ENCODE measurements at places on chromosomes 4 and X.

DNA sequence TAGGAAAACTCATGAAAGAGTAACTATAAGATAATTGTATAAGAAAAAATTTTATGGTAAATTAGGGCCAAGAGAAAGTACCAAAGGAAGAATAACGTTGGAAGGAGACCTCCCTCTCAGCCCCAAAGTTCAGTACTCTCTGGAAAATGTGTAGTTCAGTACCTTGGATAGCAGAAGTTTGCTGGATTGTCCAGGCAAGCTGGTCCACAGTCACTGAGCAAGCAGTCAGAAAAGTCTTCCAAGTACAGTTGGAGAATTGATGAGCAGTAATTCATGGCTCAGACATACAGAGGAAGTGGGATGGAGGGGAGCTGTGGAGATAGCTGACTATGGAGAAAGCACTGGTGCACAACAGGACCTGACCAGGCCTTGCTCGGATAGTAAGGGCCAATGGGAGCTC, 598.2 kb upstream of the NDST4 start:
- no peak for DNase-seq

DNA sequence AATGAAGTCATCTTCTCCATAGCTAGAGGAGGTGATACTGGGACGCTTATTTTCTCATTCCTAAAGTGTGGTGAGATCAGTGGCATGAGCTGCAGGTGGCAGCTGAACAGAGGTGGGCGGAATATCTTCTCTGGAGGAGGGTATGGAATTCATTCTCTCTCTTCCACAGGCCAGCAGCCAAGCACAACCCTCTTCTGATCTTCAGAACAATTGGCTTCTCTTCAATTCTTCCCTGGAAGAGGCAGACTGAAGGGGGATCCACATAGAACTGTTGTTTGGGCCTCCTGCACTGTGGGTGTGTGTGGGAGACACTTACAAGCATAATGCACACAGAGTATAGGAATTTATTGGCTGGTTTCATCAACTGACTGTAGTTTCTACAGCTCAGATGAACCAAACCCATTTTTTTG, 180.4 kb upstream of the RASGEF1B start:
- DNase-seq = no peak

DNA sequence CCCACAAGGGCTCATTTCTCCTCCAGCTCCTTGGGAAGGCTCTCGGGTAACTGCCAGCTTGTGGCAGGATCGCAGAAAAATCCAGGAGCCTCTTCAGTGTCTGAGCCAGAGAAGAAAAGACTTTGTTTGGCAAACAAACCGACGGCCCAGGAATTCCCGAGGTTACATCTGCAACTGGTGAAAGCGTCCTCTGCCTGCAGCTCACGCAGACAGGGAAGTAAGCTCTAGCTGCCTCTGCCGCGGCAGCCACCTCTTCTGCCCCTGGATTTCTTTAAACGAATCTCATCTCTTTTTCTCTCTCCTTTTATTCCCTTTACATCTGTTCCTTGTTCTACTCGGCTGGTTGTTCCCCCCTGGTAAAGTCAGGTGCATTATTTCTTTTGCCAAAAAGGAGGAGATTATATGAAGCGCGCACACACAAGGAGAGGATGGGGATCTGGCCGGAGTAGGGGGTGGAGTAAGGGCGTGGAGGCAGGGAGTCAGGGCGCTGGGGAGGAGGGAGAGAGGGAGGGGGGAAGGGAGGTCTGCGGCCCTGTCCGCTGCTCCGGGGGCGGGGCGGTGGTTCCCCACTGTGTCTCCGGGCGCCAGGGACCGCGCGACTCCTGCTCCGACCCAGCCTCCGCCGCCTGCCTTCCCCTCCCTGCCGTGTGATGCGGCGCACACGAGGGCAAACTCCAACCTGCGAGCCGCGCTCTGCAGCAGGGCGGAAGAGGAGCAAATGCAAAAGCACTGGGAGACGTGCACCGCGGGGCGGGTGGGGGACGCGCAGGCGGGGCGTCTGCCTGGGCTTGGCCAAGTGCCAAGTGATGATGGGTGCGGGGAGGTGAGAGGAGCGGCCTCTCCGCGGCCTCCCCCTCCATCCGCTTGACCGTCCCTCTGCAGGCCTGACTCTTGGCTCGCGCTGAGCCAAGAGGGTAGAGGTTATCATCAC, at the start of gene DCHS2:
DCHS2 (minus strand) TSS at position 459 of the 931 bp plus-strand sequence; CDS start at position 15, 444 bp downstream.
- no peak for DNase-seq

DNA sequence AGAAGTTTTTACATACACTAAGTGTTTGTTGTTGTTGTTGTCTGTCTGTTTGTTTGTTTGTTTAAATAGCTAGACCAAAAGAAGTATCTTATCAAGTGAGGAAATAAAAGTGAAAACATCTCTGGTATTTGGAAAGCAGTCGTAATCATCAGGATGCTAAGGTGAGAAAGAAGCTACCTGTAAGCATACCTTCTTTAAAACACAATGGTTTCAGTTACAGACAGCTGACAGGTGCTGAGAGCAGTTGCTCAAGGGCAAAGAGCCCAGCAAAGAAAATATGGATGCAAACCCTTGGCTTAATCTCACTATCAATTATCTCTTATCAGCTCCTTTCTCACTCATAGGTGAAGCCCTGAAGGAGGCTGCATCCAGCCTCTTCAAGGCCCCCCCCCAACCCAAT, 42.8 kb upstream of the FBXW7 start:
- no peak for DNase-seq

- DNase-seq = peak; percentile 76
Measured at GRCh38 chr4:184011826-184012380, 106.8 kb downstream of the STOX2 start.

- DNase-seq = no peak
Measured at GRCh38 chr4:10259976-10260375, 143.4 kb upstream of the WDR1 start.

- peak; percentile 1 for DNase-seq
Measured at GRCh38 chrX:53442322-53442631, 8.1 kb upstream of the HSD17B10 start.

GRCh38 chrX:79266702-79267101, 100.4 kb downstream of the ITM2A start:
- no peak for DNase-seq

DNA sequence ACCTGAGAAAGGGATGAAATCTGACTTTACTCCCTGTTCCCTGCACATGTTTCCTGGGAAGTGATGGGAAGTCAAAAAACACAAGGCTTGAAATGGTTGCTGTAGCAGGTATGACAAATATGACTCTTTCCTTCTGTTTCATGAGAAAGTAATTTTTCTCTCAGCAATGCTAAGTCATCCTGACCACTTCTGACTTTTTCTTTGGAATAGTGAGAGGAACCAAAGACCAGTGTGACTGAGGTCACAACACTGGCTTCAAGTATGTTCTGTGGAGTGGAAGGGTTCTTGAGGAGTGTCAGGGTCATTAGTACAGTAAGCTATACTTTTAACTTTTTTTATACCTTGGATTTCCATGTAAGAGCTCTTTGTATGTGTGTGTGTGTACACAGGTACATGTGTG, 225.3 kb downstream of the PPP3CA start:
- DNase-seq = peak; percentile 18

DNA sequence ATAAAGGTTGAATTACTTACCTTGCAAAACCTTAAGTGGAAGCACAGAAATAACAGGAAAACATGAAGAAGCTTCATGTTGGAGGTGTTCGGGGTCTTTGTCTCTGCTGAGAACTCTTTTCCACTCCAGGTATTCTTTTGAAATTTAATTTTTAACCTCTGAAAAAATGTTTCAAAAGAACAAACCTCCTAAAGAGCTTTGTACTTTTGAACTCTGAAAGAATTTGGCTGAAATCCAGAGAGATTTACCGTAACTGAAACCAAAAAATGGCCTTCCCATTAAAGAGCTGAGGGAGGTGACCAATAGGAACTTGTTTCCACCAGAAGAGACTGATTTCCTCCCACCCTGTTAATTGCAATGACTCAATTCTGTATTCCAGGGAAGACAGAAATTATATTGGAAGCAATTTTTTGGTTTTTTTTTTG, at the start of gene CFI:
CFI (minus strand) TSS at position 105 of the 425 bp plus-strand sequence; CDS start at position 77, 28 bp downstream.
- peak; percentile 43 for DNase-seq

DNA sequence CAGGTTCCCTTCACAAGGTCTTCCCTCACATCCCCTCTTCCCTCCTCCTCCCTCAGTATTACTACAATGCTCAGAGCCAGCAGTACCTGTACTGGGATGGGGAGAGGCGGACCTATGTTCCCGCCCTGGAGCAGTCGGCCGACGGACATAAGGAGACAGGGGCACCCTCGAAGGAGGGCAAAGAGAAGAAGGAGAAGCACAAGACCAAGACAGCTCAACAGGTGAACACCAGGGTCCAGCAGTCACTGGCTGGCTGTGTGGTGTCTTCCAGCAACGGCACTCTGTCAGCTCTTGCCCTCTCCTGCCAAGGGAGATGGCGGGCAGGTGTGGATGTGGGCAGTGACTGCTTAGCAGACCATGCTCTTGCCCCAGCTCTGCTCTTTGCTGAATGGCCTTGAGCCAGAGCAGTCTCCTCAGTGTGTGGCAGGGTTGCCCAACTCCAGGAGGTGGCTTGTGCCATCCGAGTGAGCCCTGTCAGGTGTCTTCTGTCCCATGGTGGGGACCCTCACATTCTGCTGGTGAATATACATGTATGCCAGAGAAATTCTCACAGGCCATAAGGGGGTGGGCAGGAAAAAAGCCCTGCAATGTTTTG, 11.4 kb upstream of the UBA1 start:
- no peak for DNase-seq

- no peak for DNase-seq
Measured at GRCh38 chrX:31392513-31392912, 320.7 kb upstream of the FTHL17 start.

- no peak for DNase-seq
Measured at GRCh38 chr4:38050560-38051350, 90.6 kb downstream of the PTTG2 start.

- no peak for DNase-seq
Measured at GRCh38 chrX:9710332-9710731, 55.3 kb downstream of the GPR143 start.

GRCh38 chrX:8244301-8244700, 73.2 kb upstream of the VCX2 start:
- DNase-seq = no peak

DNA sequence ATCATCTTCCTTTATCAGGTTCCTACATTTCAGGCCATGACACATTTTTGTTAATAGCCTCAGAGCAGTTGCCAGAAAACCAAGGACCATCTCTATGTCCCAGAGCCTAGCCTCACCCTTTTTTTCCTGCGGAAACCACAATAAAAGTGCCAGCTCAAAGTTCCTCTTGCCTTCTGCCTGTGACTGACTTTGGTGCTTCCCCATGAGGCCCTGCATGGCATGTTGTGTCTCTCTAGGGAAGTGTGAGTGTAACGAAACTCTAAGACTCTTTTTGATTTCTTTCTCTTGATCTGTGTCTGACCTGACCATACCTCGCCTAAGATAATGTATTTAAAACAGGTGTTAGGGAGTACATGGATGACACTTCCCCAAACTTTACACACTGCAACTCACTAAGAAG, 642.3 kb upstream of the BOD1L1 start:
- DNase-seq = no peak

- DNase-seq = no peak
Measured at GRCh38 chr4:88439161-88439760, 17.7 kb upstream of the HERC5 start.
